Activated CD8-positive, alpha-beta memory T cell treated with anti-CD3 and anti-CD28 coated beads, Interleukin-2, amount 50 U/mL, for 4 hours (primary cell): ENCODE measurements at places on chromosomes 1 and 21.

- no peak for DNase-seq
Observed at GRCh38 chr21:36541721-36542139, 61.8 kb upstream of the CLDN14 start.

- no peak for DNase-seq
Observed at GRCh38 chr21:26965907-26966581, 844 bp downstream of the ADAMTS5 start.

GRCh38 chr1:225834417-225835329, 24.7 kb downstream of the EPHX1 start:
- DNase-seq = no peak

DNA sequence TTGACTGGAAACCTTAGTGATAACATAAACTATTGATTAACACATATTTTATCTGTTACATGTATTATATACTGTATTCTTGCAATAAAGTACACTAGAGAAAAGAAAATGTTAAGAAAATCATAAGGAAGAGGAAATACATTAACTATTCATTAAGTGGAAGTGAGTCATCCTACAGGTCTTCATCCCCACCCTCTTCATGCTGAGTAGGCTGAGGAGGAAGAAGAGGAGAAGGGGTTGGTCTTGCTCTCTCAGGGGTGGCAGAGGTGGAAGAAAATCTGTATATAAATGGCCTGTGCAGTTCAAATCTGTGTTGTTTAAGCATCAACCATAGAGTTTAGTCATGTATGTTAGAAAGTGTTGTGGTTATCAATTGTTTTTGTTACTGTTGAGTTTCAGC, 66.1 kb upstream of the CHODL start:
- no peak for DNase-seq

GRCh38 chr1:3307359-3307758, 147.1 kb upstream of the ARHGEF16 start:
- no peak for DNase-seq
